ENCODE measurements at places on chromosomes 7 and 10.

GRCh38 chr7:127353897-127354296 lies 38.6 kb downstream of the ZNF800 start:
- no peak for DNase-seq

DNA sequence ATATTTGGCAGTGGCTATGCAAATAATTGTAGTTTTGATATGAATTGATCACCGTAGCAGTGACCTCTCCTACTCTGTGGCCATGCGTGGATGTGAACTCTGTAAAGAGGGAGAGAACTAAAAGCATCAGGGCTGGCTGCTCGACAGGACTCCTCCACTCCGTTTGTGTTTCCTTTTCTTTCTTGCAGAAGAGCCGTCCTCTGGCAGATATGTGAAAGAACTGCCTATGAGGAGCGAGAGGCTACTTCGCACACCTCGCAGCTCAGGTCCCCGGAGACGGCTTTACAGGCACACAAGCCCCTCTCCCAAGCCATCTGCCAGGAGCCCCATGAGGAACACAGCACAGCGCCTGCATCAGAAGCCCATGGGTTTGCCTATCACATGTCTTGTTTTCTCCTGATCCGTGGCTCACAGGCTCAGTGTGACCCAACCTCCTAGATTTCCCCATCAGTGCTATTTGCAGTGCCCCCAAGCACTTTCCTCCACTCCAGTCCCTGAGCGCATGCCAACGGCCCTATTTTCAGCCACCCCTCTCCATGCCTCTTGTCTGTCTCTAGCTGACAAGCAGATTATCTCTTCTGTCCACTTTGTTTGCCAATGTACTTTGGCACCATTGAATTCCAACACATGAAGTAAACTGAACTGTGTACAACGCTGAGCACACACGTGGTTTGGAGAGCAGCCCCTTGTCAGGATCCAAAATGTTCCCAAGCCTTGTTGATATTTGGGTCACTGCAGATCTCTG lies 164.3 kb upstream of the AKR1E2 start:
- DNase-seq = no peak

DNA sequence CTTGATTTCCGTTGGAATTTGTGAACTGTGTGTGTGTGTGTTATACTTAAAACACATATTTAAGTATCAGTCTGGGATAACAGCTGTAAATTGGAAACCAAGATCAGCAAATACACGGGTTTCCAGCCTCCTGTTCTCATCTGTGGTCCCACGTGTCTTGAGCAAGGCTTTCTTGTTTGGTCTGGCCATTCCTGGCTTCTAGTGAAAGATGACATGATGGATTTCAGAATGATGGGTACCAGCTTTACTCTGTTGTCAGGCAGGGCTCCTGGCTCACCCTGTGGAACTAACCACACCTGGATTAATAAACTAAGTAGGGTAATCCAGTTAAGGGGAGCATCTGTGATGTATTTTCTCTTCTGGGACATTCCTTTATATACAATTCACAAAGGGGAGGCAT lies 346.2 kb upstream of the AOAH start:
- DNase-seq = no peak

- no peak for DNase-seq
Measured at GRCh38 chr7:36303202-36304098, 86.2 kb upstream of the ANLN start.

- DNase-seq = no peak
Measured at GRCh38 chr7:98312201-98312600, 30.7 kb downstream of the BRI3 start.

- no peak for DNase-seq
Measured at GRCh38 chr10:125451319-125451718, 231.6 kb downstream of the TEX36 start.

- DNase-seq = no peak
Measured at GRCh38 chr10:124558339-124559321, 97.0 kb downstream of the LHPP start.

GRCh38 chr7:144378651-144379050 lies 23.4 kb downstream of the ARHGEF5 start:
- DNase-seq = no peak

DNA sequence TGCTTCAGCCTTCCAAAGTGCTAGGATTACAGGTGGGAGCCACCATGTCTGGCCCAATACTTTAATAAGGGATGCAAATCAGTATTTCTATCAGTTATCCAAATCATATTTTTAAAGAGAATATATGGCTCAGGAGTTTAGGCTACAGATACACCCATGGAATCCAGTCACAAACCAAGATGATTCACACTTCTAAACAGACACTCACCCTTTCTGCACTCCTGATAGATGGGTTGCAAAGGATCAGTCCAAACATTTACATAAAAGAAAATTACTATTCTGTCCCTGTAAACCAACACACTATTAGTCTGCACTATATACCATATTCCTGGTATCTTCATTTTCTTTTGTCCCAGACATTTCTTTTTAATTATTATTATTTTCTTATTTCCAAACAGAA lies 2.2 kb downstream of the MORN4 start:
- DNase-seq = no peak

DNA sequence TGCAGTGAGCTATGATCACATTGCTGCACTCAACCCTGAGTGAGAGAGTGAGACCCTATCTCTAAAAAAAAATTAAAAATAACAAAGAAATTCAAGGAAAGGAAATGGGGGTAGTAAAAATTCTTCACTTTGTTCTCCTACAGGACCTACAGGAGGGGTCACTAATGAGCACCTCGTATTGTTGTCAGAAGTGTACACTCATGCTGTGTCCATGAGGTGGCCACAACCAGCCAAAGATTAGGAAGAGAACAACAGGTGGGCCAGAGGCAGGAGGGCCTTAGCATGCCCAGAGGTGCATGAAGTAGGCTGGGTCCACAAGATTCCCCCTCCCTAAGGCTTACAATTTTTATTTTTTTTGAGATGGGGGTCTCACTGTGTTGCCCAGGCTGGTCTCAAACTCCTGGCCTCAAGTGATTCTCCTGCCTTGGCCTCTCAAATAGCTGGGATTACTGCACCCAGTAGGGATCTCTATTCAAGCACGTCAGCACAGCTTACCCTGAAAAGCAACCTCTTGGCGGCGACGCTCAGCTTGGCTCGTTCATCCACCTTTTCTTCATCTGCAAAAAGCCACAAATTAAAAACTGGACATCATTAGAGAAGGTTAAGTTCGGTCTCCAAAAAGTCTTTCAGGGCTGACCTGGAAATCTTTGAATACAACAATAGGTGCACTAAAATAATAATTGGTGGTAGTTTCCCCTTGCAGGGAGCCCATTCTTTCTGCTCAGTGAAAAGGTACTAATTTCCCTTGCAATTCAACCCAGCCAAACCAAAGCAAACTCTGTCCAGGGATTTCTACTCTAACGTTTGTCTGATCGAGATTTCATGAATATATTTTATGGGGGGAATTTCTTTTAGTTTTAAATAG lies 104.4 kb downstream of the SVIL start:
- DNase-seq = no peak

GRCh38 chr7:117562759-117563158 lies 82.9 kb downstream of the CFTR start:
- no peak for DNase-seq

DNA sequence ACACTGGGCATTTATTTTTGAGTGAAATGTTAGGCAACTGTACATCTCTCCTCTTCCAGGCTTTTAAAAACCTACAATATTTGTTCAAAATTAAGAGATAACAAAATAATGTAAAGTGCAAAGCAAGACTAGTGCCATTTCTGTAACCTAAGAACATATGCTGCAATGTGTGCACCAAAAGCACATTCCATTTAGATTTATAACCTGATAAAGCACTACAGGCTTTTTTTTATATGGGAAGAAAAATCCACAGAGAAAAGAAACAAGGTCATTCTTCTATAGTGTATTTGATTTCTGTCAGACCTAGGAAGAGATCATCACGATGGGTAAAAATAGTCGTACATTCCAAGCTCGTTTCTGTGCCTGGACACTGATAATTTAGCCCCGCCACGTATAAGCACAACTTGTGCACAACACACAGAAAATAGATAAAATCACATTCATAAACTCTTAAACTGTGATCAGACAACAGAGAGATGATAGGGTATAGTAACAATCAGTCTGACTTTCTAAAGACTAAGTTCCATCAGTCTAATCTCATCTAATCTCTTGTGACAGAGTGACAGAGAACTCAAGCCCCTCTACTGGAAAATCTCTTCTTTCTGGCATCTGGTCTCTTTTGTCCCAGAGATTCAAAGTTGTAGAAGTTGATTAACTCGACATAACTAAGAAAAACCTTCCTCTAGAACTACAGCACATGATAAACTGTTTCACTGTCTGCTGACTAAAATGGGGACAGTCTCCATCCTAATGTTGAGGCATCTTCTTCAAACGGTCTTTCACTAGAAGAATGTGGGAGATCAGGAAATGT lies 6.7 kb downstream of the LAMB1 start:
- DNase-seq = no peak

GRCh38 chr10:129769381-129770116 lies 194.5 kb downstream of the EBF3 start:
- no peak for DNase-seq

GRCh38 chr10:33802566-33802965 lies 468.1 kb upstream of the NRP1 start:
- DNase-seq = no peak

DNA sequence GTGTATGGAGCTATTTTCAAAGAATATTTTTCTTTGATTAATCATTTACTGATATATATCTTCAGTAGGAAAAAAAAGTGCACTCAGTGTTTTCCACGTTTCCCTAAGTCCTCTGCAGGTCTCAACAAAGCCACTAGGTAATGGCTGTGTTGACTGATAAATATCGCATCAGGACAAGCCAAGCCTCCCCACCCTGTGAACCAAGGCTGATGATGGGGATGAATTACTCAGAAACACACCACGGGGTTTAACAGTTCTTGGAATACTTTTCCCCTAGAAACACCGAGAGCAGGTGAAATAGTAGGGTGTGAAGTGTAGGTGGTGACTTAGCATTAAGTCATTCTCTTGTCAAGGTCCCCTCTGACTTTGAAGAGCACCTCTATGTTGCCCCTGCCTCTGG lies 423.5 kb upstream of the IGFBP3 start:
- DNase-seq = no peak

DNA sequence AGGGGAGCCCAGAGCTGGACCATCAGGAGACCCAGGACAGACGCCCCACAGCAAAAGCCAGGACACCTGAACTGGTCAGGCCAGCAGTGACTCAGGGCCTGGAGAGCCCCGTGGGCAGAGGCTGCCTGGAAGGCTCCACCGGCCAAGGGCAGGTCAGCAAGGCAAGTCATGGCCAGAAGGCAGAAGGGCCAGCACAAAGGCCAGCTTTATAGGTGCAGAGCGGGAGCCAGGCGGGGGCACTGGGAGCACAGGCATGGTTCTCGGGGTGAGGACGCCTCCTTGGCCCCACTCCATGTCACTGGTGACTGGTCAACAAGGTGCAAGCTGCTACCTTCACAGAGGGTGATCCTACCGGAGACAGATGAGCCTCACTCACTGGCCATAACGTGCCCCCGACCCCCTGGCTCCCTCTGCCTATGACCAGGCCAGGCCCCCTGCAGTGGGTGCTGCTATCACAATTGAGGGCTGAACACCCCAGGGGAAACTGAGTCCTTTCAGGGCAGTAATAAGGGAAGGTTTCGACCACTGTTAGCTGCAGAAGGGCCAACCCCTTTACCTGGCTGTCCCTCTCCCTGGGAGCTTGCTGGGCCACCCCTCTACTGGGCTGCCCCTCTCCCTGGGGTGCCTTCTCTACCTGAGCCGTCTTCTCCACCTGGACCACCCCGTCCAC lies 317.4 kb downstream of the PTPRN2 start:
- DNase-seq = no peak

GRCh38 chr10:95445223-95445836 lies 115.8 kb downstream of the SORBS1 start:
- no peak for DNase-seq

DNA sequence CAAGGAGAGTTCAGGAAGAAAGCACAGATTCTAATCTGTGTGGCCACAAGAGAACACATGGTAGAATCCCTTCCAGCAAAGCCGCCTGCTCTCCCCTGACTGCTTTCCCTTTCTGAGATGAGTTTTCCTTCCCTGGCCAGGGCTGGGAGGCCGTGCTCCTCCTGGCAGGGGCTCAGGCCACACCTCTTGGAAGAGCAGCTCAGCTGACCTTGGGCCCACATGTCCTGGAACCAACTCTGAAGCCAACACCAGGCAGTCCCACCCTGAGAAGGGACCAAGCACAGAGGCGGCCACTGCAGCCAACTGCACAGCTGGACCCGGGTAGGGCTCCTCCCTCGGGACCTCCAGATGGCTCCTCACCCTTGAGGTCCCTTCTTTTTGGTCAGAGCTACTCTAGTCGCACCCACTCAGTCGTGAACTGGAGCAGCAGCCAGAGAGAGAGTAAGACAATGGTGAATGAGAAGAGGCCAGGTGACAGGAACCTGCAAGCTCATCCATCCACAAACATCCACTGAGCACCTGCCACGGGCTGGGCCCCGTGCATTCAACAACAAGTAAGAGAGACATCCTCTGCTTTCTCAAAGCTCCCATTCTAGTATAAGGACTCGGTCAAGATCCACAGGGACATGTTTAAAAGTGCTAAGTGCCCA lies 40.3 kb downstream of the FAM53B start:
- no peak for DNase-seq

DNA sequence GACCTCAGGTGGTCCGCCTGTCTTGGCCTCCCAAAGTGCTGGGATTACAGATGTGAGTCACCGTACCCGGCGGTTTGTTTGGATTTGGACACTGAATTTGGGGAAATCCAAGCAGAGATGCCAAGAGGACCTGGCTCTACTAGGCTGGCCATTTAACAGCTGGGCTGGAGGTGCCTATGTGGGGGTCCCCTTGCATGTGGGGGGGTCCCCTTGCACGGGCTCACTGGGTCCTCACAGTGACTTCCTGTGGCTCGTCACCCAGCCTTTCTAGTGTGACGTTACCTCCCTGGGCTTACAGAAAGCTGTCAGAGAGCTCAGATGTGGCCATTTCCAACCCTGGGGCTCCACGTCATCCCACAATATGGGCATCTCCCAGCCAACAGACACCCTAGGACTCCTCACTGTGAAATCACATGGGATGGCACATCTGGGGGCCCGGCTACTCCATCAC lies 49.3 kb upstream of the GNA12 start:
- no peak for DNase-seq

GRCh38 chr10:91126471-91126870 lies 94.0 kb upstream of the PCGF5 start:
- DNase-seq = no peak

DNA sequence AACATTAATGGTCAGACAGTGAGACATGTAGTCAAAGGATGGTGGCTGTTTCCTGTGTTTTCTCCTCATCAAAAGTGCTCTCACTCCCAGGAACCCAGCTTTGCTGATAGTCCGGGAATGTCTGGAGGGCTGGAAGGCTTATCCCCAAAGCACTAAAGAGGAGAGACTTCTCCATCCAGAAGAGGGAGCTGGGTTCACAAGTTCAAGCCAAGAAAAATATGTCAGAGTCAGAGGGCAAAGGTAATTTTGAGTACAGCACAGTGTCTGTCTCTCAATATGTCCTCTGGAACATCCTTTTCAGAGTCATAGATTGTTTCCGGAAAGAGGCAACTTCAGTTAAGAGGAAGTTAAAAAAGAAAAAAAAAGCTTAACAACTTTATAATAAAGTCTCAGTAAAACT lies 281.5 kb upstream of the PHYHIPL start:
- no peak for DNase-seq

DNA sequence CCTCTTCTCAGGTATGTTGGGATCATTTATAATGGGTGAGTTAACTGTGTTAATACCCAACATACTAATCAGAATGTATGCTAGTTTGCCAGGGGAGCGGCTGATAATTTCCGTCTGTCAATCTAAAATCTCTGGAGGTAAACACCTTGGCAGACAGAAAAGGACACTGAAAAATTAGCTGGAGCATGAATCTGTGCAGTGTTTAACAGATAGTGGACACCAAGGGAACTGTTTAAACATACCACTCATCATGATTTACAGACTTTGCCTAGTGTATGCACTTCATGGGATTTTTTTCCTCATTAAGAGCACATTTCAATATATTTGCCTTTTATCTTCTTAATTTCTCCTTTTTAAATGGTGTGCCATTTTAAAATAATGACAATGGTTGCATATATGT lies 68.2 kb downstream of the SLC13A1 start:
- DNase-seq = no peak
